ENCODE measurements at places on chromosomes 5 and 9. TPM values are rescaled to one million over a fixed set of nuclear protein-coding genes. Genes with fewer than 3 reads are reported as not detected.

DNA sequence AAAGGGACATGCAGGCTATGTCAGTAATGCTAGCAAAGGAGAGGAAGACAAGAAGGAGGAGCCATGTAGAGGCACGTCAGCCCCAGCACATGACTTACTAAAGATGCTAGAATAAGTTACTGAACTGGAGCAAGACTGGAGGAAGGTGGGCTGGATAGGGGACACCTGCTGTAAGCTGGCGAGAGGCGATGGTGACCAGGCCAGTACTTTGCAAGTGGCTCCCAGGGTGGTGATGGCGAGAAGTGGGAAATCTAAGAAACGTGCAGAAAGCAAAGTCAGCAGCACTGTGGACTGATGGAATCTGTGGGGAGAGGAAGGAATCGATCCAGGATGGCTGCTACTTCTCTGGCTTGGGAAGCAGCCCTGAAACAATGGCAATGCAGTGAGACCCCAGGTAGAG, 617.1 kb upstream of the ADAMTS16 start:
- DNase-seq, result no peak

DNA sequence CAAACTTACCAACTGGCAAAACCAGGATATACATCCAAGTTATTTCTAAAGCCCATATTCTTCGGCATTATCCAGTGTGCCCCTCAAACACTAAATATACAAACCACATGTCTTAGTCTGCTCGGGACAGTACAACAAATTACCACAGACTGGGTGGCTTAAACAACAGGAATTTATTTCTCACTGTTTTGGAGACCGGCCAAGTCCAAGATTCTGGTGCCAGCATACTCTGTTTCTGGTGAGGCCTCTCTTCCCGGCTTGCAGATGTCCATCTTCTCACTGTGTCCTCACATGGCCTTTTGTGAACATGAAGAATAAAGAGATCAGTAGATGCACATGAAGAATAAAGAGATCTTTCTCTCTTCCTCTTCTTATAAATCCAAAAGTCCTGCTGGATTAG, 12.9 kb upstream of the SLCO6A1 start:
- no peak for DNase-seq

DNA sequence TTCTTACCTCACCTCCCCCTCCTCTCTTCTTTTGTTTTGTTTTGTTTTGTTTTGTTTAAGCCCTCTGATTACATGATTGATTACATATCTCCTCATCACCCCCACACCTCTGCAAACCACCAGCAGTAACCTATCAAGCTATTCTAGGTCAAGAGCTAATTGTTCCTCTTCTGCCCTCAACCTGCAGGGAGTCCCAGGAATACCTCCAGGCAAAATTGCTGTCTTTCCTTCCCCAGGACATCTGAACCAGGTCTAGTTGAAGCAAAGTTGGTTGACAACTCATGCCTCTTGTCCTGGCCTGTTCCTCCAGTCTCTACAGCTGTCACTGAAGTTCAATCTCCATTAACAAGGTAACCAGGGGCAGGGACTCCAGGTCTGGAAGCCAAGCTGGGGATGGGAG, 80.0 kb upstream of the PTGER4 start:
- no peak for DNase-seq

TXNDC8 gene
- not detected for total RNA-seq

- no peak for DNase-seq
These were observed 1.1 kb downstream of the UGCG start for GRCh38 chr9:111897601-111898137.

FGD3 gene
- total RNA-seq, result 8.6 TPM

SLC25A46 gene
- total RNA-seq, result 36.2 TPM

HCN1 gene
- 0.18 TPM for total RNA-seq

- DNase-seq, result no peak
These were observed 18.8 kb upstream of the SUB1 start for GRCh38 chr5:32566319-32567111.

DNA sequence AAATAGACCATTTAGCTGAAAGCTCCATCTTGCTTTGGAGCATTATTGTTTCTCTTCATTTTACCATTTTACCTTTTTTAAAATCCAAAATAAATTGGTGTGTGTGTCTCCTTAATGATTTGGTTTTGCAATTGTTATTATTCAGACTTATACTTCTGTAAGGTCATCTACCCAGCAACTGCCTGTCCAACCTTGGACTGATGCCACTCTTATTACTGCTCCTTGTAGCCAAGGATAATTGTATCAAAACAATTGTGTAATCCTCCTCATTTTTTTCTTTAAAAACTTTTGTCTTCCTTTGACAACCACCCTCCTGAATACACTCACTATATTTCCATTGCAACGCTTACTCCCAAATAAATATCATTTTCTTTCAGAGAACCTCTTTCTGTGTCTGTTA, 30.3 kb upstream of the HMGCR start:
- no peak for DNase-seq

DNA sequence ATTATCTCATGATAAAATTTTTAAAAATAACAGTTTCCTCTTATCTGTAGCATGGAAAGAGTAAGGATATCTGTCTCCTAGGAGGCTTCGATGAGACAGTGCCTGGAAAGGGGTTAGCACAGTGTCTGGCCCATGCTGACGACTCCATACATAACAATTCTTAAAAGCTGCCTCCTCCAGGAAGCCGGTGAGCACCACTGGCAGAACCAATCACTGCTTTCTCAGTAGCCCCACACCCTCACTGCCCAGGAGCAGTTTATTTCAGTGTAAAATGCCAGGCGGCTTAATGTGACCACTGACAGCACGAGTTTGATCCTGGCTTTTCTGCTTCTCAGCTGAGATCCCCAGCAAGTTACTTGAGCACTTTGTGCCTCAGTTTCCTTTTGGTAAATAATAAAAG, 1.2 kb upstream of the NIPAL4 start:
- no peak for DNase-seq

DNA sequence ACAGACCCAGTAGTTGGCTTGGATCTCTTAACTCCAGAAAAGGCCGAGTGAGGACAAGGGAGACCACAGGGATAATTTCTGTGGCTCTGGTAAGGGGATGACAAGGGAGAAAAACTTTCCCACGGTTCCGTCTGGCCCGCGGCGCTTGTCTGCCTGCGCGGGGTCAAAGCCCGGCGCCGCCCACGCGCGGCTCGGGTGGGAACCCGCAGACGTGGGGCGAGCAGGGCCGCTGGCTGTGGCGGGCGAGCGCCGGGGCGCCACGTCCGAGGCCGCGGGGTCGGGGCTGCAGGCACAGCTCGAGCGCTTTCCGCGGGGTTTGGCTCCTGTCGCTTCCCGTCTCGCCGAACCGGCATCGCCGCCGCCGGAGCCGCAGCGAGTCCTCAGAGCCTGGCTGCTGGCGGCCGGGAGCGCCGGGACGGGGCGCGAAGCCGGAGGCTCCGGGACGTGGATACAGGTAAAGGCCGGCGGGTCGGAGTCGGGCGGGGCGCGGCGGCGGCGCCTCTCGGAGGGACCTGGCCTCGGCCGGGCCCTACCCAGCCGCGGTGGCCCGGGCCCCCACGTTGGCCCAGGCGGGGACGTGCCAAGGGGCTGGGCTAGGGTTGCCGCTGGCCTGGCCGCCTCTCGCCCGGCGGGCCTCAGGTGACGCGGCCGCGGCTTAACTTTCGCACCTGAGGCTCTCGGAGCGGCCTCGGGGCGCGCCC, at the start of gene RNF180:
TSS of gene RNF180 (plus strand) at position 344 of the 701 bp plus-strand sequence. CDS start 34,965 bp downstream, outside the sequence.
- peak; percentile 88 for DNase-seq

PCDHGB6 gene
- 9.5 TPM for total RNA-seq

DNA sequence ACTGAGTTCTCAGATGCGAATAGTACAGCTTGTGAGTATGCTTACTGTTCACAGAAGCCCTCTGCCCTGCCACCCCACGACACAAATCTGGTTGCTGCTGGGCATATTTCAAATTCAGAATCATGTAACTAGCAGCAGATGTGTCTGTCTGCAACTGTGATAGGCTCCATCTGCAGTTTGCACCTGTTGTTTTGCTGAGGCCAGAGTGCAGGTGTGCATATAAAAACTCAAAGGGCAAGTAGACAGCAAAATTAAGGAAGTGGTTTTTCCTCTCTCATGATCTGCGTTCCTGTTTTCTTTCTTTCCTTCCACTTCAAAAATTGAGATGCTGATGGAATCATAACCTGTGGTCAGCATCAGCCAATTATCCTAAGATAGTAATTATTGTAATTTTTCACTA, 1000.5 kb downstream of the PTPRD start:
- no peak for DNase-seq

DNA sequence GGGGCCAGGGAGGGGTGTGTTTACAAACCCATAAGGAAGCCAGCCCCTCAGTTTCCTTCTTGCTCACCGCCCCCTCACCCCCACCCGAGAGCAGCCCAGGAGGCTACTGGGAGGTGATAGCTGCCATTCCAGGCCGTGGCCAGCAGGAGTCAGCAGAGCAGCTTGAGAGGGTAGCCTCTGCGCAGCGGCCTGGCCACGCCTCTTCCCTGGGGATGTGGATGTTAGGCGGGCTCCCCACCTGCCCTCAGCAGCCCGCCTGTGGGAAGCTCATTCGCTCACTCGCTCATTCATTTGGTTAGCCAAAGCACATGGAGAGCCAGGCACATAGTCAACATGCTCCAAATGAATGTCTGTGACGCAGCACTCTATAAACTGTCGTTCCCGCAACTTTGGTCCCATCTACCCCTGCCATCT, 6.1 kb upstream of the DPM2 start:
- DNase-seq, result peak; percentile 92

ZNG1F gene
- 4.0 TPM for total RNA-seq

PDE6A gene
- total RNA-seq, result not detected

GRCh38 chr5:132746954-132747615, at the start of gene CCNI2:
Gene CCNI2, plus strand, starts transcription at chr5:132747426. Its CDS starts 70 bp downstream, at chr5:132747496.
- peak; percentile 60 for DNase-seq

ZBED3 gene
- total RNA-seq, result 11.3 TPM

GRCh38 chr9:114652776-114653555, 4.6 kb downstream of the TEX53 start:
- no peak for DNase-seq

GRCh38 chr5:126054577-126055347, 368.4 kb upstream of the GRAMD2B start:
- no peak for DNase-seq

GRCh38 chr5:132901730-132902129, 28.3 kb downstream of the LEAP2 start:
- no peak for DNase-seq

CDX1 gene
- total RNA-seq, result not detected

SLC27A6 gene
- 0.24 TPM for total RNA-seq

DNA sequence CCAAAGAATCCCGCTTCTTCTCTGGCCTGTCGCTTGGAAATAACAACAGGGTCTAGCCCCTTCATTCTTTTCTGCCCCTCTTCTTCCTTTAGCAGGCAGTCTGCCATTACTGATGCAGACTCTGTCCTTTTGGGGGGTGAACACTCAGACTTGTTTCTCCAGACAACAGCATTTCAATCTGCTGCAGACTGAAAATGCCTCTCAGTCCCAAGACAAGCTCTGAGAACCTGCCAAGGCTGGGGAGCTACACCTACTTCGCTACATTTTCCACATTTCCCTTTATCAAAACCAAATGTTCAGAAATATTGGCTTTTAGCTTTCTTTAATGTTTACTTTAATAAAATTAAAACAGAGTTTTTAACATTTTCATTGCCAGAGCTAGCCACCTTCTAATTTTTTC, 152.4 kb downstream of the MPDZ start:
- no peak for DNase-seq

- no peak for DNase-seq
These were observed 111.2 kb upstream of the IL12B start for GRCh38 chr5:159441441-159441840.

- DNase-seq, result no peak
These were observed 84.3 kb downstream of the SMIM23 start for GRCh38 chr5:171869956-171870355.

DNA sequence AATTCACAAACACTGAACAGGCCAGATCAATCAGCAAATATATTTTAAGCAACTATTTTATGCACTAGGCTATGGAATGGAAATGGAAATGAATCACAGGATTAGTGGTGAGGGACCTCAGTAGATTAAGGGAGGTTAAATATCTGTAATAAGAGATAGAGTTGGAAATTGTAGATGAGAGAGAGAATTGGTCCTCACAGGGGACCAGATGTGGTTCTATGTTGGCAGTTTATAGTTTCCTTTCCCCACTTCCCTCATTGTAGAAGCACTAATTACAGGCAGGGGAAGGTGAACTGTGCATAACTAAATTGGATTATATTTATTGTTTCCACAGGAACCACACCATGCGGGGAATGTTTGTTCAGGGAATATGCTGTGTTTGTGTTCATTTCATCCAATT, 496.2 kb downstream of the ARHGEF28 start:
- DNase-seq, result no peak

GRCh38 chr5:69043655-69043996, 50.2 kb upstream of the SLC30A5 start:
- DNase-seq, result no peak

C8G gene
- total RNA-seq, result 0.90 TPM

GRCh38 chr9:108108280-108108851, 618.8 kb upstream of the KLF4 start:
- no peak for DNase-seq

DNA sequence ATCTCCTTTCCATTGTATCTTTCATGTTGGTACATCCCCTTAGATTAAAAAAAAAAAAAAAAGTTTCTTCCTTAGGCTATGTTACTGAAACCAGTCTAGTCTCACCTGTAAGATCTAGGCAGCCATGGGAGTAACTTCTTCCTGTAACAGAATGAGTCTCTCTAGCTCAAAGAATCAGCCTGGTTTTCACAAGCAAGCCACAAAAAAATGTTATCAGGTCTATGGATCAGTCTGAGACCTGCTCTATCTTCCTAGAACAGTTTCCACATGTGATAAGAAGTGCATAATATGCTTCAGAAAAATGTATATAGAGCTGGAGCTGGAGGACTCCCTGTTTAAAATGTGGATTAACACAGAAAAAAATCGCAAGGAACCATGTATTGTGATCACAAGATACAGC, 53.8 kb downstream of the ARRDC3 start:
- DNase-seq, result no peak

- DNase-seq, result no peak
These were observed 5.0 kb downstream of the SQSTM1 start for GRCh38 chr5:179825655-179826182.

DNA sequence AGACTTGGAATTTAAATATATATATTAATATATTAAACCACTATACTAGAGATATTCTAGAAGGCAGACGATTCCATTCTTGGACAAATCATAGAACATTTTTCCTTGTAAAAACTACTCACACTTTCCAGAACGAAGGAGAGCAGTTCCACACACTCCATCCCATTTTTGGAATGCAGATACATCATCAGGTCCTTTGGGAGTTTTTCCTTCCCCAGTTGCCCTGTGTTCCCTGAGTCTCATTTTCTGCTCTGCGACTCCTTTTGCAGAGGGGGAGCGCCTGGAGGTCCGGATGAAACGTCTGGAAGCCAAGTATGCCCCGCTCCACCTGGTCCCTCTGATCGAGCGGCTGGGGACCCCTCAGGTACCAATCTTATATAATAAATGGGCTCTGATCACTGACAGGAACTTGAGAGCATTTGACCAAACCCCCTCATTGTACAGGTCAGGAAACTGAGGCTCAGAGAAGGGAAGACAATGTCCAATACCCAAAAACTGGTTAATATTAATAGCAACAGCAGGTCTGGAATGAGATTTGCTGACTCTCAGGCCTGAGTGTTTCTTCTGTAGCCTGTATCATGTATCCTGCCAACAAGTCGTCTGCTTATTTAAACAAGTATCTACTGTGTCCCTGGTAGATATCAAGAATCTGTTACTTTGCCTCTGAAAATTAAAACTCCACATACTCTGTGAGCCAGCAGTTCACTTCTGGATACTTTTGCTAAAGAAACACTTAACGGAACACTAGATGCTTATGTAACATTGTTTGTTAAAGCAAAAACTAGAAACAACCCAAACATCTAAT, 76.8 kb upstream of the NIPAL4 start:
- no peak for DNase-seq

- DNase-seq, result no peak
These were observed 615.0 kb upstream of the RIOK2 start for GRCh38 chr5:97797994-97798451.

Data from aorta (tissue), 5 donors.